ENCODE measurements at places on chromosomes 2 and 18.

DNA sequence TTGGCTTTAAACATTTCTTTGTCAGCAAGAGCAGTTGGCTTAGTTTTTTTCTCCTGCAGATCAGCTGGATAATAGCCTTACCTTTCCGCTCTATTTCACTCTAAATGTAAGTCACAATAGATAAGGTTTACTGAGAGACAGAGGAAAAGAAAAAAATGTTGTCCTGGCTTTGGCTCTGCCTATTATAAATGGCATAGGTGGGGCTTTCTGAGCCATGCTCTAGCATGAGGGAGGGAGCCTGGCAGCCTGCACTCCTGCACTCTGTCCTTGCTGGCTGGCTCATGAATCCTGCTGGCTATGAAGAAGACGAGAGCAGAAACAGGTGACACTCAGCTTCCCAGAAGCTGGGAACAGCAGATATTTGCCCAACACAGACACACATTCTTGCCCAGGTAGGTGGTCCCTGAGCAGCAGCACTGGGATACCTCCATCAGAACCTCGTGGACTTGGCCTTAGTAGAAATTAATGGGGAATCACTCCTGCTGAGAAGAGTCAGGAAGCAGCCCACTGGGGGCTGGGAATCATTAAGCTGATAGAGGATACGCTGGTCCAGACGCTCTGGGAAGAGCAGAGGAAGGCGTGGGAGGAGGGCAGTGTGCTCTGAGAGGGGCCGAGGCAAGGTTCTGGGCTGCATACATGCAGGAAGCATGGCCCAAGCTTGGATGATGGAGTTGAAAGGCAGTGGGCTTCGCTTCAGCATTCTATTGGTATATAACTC, 514.4 kb upstream of the HS6ST1 start:
- DNase-seq, result peak; percentile 44

GRCh38 chr2:10260130-10260529, 42.6 kb upstream of the HPCAL1 start:
- no peak for DNase-seq

- no peak for DNase-seq
These were observed 61.6 kb upstream of the NCOA1 start for GRCh38 chr2:24429197-24430074.

- DNase-seq, result no peak
These were observed 14.6 kb downstream of the KCNF1 start for GRCh38 chr2:10926191-10926820.

GRCh38 chr2:182804128-182804527, 62.3 kb downstream of the FRZB start:
- DNase-seq, result no peak

GRCh38 chr2:167944825-167945659, 302.4 kb downstream of the STK39 start:
- no peak for DNase-seq

DNA sequence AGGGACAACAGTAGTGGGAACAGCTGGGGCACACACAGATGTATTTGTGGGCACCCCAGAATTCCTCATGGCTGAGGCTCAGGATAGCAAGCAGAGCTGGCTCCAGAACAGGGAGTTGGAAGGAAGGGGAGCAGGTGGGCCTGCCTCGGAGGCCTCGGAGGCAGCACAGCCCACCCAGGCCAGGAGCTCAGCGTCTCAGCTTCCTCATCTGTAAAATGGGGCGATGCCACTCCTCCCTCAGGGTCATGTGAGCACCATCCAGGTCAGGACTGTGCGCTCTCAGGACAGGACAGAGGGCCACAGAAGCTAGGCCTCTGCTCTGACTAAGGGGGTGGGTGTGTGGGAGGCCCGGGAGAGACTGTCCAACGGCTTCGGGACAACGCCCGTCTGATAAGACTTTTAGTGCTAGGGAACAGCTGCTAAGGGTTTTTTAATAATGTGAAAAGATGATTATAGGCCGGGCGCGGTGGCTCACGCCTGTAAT, 106.2 kb downstream of the HDAC4 start:
- no peak for DNase-seq

- DNase-seq, result no peak
These were observed 3.8 kb upstream of the CYRIA start for GRCh38 chr2:16669388-16669787.

- DNase-seq, result no peak
These were observed 21.4 kb upstream of the EML4 start for GRCh38 chr2:42147641-42148274.

- DNase-seq, result no peak
These were observed 252.6 kb downstream of the RND3 start for GRCh38 chr2:150234787-150235446.
